AG09309 (cell line): ENCODE measurements at places on chromosomes 7 and 10.

DNA sequence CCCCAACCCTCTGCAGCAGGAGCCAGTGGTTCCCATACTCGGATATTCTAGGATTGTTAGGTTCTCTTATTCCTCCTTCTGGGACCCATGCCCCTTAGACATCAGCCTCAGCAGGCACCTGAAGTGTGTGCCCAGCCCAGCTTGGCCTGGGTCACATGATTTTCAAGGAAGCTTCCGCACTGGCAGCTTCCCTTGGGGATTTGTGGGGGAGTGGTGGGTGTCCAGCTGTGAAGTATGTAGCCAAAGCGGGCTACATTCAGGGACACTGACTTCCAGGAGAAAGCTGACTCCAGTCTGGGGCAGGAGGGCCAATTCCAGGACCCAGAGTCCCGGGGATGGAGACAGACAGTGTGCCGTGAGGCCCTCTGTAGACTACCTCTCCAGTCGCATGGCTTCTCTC, 1.3 kb downstream of the LDB1 start:
- no peak for DNase-seq

DNA sequence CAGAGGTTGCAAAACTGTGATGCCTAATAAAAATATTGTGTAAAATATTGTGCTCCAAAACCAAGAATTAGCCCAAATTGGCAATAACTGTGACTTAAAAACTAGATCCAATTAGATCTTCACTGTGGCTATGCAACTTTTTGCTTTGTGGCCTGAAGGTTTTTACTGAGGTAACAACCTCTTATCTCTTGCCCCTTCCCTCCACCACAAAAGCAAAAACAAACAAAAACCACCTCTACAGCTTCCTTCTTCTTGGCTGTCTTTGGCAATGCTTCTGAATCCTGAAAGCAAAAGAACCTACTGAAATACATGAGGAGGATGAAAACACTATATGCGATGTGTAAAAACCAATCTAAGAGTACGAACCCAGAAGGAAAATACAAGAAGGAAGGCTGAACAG, 226.7 kb upstream of the MBL2 start:
- DNase-seq: no peak

- no peak for DNase-seq
Measured at GRCh38 chr10:9596368-9596920, 1421.2 kb upstream of the CELF2 start.

DNA sequence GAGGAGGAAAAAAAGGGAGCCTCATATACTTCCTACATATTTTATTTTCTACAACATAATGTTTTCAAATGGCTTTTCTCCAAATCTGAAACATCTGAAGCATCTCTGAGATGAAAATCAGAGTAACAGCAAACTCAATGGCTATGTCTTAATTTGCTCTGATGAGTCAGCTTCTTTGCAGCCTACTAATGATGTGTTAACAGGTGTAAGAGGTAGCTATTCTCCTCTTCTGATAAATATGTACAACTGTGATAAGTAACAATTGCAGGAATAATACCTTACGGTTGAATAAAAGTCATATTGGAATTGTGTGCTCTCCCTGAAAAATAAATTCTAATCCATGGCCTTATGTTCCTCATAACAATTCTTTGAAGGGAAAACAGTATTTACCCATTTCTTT, 45.2 kb downstream of the GNAT3 start:
- DNase-seq: no peak

GRCh38 chr7:106460792-106461254, 176.0 kb upstream of the NAMPT start:
- no peak for DNase-seq

- DNase-seq: no peak
Measured at GRCh38 chr7:142120524-142120923, 9.0 kb downstream of the MGAM2 start.

DNA sequence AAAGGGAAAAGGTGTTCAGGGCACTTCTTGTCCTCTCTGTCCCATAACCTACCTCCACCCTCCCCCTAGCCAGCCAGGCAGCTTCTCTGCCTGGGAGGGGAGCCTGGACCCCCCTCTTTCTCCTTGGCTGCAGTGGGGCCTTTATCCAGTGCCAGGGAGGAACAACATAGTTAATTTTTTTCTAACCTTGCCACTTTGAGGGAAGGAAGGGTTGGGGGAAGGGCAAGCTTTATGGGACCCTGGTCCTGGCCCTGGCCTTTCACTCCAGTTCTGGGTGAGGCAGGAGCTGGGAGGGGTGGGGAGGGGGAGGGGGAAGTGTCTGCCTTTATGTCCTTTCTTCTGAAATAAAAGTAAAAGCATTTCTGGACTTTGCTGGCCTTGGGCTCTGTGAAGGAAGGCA, 4.5 kb downstream of the VGF start:
- DNase-seq: no peak

GRCh38 chr7:120733143-120733542, 124.8 kb downstream of the TSPAN12 start:
- DNase-seq: no peak

GRCh38 chr7:68971634-68972340, 626.5 kb upstream of the AUTS2 start:
- DNase-seq: no peak

DNA sequence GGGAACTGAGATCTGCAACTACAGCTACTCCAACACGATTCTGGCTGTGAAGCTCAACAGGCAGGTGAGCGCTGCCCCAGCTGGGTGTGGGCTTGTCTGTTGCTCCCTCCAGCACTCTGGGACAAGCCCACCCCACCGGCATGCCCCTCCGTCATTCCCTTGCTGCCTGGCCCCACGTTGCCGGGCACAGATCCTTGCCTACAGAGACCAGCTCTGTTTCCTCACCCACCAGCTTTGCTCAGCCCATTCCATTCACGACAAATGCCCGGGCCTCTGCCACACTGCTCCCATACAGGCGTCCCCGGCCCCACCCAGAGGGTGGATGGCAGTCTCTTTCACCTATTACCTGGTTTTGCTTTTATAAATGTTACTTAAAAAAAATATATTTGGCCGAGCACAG, 24.6 kb downstream of the WIPI2 start:
- no peak for DNase-seq

DNA sequence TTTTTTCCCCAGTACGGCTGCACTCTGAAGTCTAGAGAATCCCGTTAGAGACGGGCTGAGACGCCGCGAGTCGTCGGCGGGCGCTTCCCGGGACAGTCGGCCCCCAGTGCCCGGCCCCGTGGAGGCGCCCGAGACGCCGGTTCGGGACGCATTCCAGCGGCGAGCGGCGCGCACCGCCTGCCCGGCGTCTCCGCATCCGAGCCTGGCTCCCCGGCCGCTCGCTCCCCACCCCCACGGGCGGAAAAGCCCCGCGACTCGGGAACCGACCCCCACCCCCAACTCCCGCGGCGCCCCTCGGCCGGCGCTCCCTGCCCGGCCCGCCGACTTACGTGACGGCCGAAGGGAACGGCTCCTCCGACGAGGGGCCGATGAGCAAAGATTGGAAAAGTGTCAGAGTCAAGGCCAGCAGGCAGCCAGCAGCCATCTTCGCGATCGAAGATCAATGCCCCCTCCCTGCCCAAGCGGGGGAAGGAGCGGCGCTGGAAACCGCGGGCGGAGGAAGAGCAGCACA, 486 bp downstream of the CACNA2D1 start:
- no peak for DNase-seq

- DNase-seq: no peak
Measured at GRCh38 chr10:12659706-12660105, 310.4 kb downstream of the CAMK1D start.

DNA sequence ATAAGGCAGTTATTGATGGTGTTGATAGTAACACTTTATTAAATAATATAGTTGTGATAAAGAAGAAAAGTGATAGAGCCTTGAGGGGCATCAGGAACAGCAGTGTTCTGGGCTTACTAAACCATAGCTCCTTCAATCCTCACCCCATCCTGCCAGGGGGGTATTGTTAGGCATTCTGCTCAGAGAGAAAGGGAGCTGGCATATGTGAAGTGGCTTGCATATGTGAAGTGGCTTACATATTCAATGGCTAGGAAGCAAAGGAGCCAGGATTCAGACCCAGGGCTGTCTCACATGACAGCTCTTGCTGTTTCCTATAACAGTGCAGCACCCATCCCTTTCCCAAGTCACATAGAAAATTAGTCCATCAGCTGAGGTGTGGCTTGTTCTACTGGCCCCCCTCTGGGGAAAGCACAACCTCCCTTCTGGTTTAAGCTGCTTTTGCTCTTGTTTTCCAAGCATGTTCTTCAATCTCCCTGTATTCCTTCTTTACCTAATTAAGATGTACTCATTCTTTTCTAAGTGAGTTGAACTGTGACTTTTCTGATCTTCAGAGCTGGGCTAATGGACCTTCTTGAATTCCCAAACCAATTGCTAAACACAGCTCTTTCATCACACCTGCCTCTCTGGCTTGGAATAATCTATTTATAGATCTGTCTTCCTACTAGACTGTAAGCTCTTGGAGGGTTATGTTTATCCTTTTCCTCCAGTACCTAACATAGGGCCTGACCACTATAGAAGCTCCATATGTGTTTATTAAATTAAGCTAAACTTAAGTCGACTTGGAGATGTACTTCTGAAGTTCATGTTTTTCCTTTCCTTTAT, 108.7 kb upstream of the GLI3 start:
- no peak for DNase-seq

GRCh38 chr10:132605390-132605789, 67.8 kb downstream of the INPP5A start:
- no peak for DNase-seq

DNA sequence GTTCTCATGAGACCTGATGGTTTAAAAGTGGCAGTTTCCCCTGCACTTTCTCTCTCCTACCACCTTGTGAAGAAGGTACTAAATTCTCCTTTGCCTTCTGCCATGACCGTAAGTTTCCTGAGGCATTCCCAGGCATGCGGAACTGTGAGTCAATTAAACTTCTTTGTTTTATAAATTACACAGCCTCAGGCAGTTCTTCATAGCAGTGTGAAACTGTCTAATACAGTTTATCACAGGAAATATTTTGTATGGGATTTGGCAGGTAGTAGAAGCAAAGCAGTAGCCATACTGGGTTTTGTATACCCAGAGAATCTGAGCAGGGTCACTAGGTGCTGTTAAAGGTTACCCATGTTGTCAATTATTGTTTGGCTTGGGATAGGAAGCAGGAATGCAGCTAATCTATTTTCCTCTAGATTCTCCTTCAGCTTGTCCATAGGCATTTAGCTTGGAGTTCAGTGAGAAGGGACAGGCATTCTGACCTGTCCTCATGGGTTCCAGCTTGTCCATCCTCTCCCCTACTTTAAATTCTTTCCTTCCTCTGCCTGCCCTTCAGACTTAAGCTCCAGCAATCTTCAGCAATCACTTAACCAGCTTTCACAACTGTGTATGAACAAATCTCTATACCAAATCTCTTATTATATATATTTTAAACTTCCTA, 186.7 kb downstream of the PCLO start:
- no peak for DNase-seq

- no peak for DNase-seq
Measured at GRCh38 chr7:29852457-29852856, 46.1 kb downstream of the WIPF3 start.

DNA sequence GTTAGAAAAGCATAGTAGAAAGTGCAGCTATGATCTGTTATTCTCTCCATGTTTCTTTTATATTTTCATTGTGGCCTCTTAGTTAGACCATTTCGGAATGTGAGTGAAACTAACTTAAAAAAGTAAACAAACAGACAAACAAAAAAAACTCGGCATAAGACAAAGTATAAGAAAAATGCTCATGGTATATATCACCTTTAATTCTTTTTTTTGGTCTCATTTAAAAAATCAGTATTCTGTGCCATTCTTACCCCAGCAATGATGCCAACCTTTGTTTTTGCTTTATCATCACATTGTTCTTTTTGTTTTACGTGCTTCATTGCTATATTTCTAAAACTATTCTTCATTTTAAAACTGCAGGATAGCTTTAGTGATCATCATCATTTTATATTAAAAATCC, 2.8 kb upstream of the TMEM229A start:
- DNase-seq: no peak

DNA sequence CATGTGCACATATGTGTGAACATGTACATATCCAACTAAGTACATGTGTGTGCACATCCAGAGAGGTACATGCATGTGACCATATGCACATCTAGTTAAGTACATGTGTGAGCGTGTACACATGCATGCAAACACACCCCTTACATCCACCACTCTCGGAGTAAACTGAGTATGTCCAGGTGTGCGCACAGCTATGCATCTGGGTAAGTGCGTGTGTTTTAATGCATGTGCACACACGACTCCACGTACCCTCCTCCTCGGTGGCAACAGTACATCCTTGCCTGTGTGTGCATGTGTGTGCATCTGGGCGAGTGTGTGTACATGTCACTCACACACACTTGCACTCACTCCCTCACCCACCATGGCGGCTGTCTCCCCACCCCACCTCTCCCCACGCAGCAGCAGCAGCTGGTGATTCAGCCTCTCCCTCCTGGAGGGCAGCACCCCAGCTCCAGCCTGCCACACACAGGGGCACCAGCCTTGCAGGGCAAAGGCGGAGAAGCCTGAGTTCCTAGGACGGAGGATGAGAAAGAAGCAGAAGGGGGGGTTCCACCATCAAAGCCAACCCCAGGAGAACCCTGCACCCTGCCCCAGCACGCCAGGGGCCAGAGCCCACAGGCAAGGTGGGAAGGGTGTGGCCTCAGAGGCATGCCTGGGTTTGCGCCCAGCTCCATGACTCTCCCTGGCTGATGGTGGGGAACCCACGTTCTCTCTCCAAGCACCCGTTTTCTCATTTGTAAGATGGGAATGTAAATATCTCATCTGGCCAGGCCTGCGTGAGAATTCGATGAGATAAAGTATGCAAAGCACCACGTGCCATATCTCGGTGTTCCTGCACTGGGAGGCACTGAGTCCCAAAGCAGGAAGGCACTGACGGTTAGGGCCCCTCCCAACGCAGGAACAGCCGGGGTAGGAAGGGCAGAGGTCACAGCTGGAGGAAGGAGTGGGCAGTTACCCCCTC, 27.7 kb upstream of the DNAAF5 start:
- DNase-seq: no peak

DNA sequence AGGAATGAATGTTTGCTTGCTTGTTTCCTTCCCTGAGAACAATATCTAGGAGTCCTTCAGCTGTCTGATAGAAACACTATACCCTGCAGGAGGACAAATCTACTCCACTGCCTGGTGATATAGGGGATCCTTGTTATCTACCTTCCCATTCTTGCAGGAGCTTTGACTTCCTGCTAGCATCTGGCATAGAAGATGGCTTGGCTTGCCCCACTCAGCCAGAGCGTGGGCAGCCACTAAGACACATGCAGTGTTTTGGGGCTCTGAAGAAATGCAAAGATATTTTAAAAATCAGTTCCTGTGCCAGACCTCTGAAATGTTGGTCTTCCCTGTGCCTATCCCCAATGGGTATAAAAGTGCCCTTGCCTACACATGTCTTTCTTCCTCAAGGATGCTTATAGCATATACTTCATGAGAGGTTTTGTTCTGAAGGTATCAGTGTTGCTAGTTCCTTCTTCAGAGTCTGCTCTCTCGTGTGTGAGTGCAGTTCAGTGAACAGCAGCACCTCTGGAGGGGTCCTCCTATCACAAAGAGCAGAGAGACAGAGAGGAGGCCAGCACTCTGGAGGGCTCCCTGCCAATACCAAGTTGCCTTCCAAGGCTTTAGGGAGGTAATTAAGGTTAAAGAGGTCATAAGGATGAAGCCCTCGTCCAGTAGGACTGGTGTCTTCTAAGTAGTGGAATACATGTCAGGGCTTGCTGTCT, 149.1 kb upstream of the CALCR start:
- DNase-seq: no peak

GRCh38 chr7:151764056-151764920, 112.6 kb downstream of the PRKAG2 start:
- no peak for DNase-seq
